ENCODE measurements at places on chromosomes 1 and 21. TPM values are rescaled to one million over a fixed set of nuclear protein-coding genes. Genes with fewer than 3 reads are reported as not detected.

The PLEKHA6 gene
- total RNA-seq = 3.4 TPM

The TTC22 gene
- total RNA-seq = 13.3 TPM

The S100B gene
- total RNA-seq = not detected

- DNase-seq = no peak
- no peak overlapping the region for H3K4me3 ChIP-seq
- peaks cover 24% of the 10 kb centered on the region for H3K27me3 ChIP-seq
- no peak overlapping the region for H3K27ac ChIP-seq
- H3K36me3 ChIP-seq = no peaks in the 10 kb centered on the region
Observed at GRCh38 chr1:47680815-47681475, 243.1 kb downstream of the FOXD2 start.

DNA sequence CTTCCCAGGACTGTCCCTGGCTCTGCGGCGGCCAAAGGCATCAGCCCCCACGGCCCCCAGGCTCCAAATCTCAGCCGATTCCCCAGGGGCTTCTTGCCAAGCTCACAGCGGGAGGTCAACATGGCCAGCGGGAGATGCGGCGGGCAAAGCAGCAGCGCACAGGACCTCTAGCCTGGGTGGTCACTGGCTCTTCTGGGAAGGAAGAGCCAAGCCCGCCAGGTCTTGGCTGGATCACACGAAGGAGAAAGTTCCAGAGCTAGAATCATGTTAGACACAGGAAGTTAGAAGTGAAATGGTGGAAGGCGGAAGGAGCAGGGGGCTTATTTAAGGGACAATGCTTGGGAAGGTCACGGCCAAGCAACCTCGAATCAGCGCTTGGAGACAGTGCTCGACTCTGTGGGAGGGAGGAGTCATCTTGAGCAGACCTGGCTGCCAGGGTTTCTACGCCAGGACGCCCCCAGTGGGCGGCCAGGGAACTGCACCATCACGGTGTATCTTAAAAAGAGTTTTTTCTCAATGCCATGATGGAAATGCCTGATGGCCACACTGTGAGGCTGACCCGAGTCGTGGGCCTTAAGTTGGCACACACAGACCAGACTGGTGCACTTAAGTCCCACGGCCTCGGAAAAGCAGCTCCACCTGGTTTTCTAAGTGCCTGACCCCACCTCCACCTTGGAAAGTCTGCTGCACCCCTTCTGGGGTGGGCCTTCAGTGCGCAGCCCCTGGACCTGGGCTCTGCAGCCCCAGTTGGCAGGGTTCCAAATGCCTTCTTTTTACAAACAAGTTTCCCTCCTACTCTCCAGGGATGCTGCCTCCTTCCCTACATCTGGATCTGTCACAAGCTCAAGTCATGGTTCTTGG lies 29.3 kb downstream of the SLC66A1 start:
- no peaks in the 10 kb centered on the region for H3K27me3 ChIP-seq
- H3K27ac ChIP-seq = peak overlapping the region; percentile 42
- peaks cover 3% of the 10 kb centered on the region for H3K36me3 ChIP-seq
- H3K4me3 ChIP-seq = no peak overlapping the region
- peaks cover 28% of the 10 kb centered on the region for H3K4me1 ChIP-seq

- H3K4me3 ChIP-seq = no peak overlapping the region
- peaks cover 27% of the 10 kb centered on the region for H3K27me3 ChIP-seq
- H3K36me3 ChIP-seq = no peaks in the 10 kb centered on the region
- H3K4me1 ChIP-seq = peaks cover 14% of the 10 kb centered on the region
- DNase-seq = no peak
- no peak overlapping the region for H3K27ac ChIP-seq
Observed at GRCh38 chr1:218476385-218476784, 131.2 kb downstream of the TGFB2 start.

GRCh38 chr1:236608930-236609726 lies 4.8 kb upstream of the HEATR1 start:
- DNase-seq = peak; percentile 39
- H3K27me3 ChIP-seq = peaks cover 7% of the 10 kb centered on the region
- H3K36me3 ChIP-seq = no peaks in the 10 kb centered on the region
- H3K4me1 ChIP-seq = peaks cover 14% of the 10 kb centered on the region
- no peak overlapping the region for H3K27ac ChIP-seq

DNA sequence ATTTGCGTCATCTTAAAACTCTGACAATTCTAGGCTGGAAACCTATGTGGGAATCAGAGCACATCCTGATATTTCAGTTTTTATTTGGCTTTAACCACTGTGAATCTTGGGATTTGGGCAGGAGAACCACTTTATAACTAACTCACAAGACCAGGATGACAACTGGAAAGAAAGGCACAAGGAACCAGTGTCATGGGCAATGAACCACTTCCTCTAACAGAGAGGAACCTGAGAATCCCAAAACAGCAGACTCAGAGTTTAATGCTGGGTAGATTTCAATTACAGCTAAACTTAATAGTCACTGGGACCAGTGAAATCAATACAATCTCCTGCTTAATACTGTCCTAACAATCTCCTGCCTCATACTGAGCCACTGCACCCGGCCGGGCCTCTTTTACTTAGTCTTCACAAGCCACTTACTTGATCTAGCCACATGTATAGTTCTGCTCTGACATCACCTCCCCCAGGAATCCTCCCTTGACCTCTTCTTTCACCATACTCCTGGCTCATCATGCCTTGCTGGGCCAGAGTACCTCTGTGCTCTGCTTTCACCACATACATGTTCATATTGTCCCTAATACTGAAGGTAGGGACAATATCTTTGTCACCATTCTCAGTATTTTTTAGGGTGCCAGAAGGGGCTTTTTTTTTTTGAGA lies 20.2 kb upstream of the SLFNL1 start:
- no peak overlapping the region for H3K27ac ChIP-seq
- no peak for DNase-seq
- no peaks in the 10 kb centered on the region for H3K27me3 ChIP-seq
- H3K4me3 ChIP-seq = no peak overlapping the region
- H3K4me1 ChIP-seq = no peaks in the 10 kb centered on the region

DNA sequence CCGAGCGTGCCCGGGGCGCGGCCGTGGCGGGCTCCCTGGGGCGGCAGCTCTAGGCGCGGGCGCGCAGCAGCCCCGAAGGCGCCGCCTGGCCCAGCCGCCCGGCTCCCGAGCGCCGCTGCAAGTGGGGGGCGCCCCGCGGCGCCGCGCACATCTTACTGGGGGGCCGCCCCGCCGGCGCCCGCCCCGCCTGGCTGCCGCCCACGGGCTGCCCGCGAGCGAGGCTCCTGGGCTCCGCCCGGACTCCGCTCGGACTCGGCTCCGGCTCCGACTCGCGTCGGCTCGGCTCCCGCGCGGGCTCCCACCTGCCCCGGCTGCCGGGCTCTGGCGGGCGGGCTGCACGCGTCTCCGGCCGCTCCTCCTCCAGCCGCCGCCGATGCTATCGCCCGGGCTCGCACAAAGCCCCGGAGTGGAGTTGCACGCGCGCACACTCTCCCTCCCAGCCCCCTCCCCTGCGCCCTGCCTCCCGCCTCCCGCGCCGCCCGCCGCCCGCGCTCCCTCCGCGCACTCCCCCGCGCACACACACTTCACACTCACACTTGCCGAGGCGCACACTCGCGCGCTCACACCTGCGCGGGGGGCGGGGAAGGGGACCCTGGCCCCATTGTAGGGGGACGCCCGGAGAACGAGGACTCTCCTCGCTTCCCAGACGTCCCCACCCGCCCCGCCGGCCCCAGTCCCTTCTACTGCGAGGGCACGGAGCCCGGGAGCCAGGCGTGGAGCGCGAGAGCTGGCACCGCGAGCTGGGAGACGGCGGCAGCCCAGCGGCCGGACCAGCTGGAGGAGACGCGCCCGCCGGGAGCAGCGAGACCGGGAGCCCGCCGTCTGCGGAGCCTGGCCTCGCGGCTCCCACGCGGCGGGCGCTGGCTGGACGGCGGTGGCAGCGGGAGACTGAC lies at the start of gene GRIK3:
TSS of gene GRIK3 (minus strand) at position 395 of the 893 bp plus-strand sequence. CDS start 407 bp downstream, outside the sequence.
- peaks cover 13% of the 10 kb centered on the region for H3K4me1 ChIP-seq
- no peak for DNase-seq
- peaks cover 65% of the 10 kb centered on the region for H3K27me3 ChIP-seq
- H3K4me3 ChIP-seq = peak within 1 kb of the TSS; percentile 40
- peaks cover 2% of the 10 kb centered on the region for H3K36me3 ChIP-seq

Data from activated T-cell treated with anti-CD3 and anti-CD28 coated beads, Interleukin-2, amount 50 U/mL, for 72 hours (primary cell).